ENCODE measurements at places on chromosomes 11 and 22.

DNA sequence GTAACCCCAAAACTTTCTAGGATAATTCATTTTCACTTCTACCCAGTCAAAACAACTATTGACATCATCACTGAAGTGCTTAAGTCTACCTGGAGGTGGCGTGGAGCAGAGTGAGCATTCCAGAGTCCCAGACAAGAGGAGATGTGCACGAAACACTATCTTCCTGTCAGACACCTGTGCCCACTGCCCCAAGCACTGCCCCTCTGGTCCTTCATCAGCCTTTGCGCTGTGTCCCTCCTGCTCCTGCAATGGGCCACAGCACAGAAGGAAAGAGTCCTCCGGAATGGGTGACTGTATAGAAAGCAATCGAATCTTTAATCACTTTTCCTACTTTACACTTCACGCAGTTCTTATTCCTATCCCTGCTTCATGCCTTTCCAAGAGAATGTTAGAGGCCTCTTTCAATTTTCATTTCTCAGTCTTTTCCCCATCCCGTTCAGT lies 512 bp upstream of the GRIA4 start:
- no peak for DNase-seq

- no peak for DNase-seq
Observed at GRCh38 chr11:20647976-20648565, 21.3 kb upstream of the NELL1 start.

DNA sequence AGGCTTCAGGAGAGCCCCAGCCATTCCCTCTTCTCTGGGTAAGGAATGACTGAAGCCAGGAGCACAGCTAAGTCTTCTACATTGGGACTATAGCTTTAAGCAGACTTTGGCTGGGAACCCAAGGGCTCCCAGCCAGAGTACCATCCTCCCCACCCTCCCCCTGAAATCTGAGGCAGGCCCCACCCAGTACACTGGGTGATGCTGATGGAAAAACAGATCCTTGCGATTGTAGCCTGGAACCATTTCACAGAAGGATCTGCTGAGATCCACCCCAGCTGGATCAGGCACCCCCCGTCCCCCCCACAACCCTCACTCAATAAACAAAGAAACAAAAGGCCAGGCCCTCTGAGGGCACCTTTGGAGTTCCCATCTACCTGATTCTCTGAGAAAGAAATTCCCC lies 39.8 kb downstream of the IL18BP start:
- no peak for DNase-seq

DNA sequence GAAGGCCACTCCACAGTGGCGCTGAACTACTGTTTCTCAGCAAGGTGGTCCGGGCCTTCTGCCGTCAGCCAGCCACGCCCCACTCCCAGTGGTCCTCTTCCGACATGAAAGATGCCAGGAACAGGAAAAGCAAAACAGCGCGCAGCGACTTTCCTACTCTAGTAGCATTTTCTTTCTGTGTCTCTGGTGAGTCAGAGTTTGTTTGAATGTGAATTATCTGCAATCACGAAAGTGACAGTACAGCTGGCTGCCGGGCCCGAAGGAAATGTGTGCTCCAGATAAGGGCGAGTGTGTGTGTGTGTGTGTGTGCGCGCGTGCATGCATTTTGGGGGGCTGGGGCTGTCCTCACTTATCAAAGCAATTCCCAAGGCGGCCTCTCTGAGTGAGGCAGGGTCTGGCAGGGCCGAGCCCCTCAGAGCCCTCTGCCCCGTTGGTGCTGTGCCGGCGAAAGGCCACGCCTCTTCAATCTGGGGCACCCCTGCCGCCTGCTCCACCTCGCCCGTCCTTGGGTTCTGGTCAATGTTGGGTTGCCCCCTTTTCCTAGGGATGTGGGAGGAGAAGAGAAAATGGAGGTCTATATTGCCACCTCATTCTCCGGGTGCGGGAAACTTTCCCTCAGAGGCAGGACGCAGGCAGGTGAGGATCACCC lies 288.5 kb downstream of the KIRREL3 start:
- no peak for DNase-seq

DNA sequence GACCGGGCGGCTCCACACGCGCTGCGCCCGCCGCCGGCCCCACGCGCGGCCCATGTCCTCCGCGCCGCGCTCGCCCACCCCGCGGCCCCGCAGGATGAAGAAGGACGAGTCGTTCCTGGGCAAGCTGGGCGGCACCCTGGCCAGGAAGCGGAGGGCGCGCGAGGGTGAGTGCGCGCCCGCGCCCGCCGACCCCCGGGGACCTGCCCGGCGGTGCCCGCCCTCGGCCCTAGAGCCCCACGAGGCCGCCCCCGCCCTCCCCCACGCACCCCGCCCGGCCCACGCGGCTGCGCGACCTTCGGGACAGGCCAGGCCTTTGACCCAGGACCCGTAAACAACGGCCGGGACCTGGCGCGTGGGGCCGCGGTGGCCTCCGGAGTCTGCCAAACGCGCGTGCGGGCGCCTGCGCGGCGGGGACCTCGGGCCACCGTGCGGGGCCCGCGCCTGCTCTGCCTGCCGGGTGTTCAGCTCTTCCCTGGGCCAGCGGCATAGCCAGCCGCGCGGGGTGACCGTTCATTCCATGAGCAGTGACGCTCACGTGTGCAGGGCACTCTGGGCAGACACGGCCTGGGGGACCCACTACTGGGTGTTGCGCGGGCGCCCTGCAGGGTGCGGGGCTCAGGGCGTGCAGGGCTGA lies at the start of gene PARVB:
Gene PARVB (plus strand): TSS at position 15 of the 634 bp plus-strand sequence. CDS start 38 bp downstream, at position 53.
- DNase-seq = no peak

- no peak for DNase-seq
Observed at GRCh38 chr11:37712251-37712650, 1114.2 kb upstream of the RAG2 start.

DNA sequence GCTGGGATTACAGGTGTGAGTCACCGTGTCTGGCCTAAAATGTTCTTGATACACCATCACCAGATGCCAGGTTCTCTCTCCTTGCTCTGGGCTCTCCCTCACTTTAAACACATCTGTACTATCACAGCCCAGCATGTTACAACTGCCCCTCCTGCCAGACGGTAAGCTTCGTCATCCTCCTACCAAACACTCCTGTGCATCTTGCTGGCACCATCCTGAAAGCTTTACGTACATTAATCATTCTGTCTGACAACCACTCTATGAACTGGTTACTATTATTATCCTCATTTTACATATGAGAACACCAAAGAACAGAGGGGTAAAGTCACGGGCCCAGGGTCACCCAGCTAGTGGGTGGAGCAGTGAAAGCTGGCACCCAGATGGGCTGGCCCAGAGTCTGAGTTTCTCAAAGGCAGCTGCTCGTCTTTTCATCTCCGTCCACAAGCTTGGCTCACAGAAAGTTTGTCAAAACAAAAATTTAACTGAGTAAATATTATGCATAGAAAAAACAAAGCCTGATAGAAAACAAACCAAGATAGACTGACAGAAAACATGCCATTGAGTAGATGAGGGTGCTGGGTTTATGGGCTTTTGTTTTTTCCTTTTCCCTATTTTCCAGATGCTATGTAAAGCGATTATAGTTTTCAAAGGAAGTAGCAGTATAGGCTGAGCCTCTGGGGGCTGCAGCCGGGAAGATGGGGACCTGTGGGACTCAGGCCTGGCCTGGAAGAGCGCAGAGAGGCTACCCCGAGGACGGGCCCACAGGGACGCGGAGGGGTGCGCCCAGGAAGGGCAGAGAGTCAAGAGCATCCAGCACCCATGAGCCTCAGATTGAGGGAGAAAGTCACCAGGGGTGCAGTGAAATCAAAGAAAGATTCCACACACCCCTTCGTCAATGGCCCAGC lies 9.5 kb downstream of the PLA2G6 start:
- DNase-seq = no peak

Measured in activated naive CD4-positive, alpha-beta T cell (primary cell).